Ureter (tissue), 1 donor: ENCODE measurements at places on chromosomes 7 and 10. TPM values are rescaled to one million over a fixed set of nuclear protein-coding genes. Genes with fewer than 3 reads are reported as not detected.

Gene CCDC136
- 12.5 TPM for total RNA-seq

GRCh38 chr10:82150123-82150900, 275.3 kb downstream of the NRG3 start:
- no peak for DNase-seq

DNA sequence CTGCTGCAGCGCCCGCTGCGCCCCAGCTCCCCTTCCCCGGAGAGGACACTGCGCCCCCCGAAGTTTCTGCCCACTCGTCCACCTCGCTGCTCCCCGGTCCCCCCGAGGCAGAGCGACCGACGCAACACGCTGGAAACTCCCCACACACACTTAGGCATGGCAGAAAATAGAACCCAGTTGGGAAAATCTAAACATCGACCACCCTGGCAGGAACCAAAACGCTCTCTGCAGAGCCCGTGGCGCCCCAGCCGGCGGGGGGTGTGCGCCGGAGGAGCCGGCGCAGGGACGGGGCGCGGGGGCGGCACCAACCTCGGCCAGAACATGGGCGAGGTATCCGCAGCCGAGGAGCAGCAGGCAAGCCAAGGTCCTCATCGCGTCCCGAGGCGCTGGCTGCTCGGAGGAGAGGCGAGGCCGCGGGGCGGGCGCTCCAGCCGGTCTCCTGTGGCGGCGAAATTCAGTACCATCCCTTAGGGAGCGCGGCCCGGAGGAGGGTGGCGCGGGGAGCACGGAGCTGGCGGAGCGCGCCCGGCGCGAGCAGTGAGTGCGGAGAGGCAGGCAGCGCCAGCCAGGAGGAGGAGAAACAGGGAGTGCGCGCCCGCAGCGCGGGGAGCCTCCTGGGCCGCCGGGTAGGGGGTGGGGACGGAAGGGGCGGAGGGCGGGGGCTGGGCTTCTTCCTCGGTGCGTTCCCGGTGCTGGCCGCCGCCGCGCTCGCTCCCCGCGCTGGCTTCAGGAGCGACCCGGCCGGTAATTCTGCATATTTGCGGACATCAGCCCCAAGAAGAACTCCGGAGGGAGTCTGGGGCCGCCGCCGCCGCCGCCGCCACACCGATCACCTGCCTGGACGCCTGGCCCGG, 789 bp downstream of the PDGFA start:
- peak; percentile 85 for DNase-seq

Gene MUC12
- total RNA-seq = 2.1 TPM

Gene ZNF117
- 30.2 TPM for total RNA-seq

DNA sequence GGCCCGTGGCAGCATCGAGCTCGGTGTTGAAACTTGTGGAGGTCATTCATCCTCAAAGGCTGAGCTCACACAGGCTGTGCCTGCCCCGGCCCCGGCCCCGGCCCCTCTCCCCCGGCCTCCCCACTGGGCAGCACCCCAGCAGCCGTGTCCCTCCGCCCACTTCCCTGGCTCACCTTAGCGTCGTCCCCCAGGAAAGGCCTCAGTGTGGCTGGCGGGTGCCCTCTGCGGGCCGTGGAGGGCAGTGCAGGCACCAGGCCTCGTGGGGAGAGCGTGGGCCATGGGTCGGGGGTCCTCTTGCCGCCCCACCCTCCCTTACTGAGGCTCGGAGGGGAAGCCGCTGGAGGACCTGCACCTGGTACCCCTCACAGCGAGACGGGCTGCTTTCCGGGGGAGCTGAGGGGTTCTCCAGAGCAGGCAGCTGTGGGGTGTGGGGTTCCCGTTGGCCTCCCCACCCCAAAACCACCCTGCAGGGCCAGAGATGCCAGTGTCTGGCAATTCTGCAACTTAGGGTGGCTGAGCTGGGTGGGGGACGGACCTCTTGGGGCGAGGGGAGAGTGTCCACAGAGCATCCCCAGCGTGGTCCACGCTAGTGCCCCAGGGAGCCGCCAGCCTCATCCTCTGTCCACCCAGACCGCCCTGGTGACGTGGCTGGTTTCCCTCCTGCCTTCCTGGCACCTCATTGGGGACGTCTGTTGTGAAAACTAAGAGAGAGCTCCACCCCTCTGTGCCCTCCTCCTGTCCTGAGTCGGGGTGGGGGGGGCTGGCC, 44.2 kb upstream of the DPYSL4 start:
- DNase-seq = no peak

Gene STK31
- 2.5 TPM for total RNA-seq

GRCh38 chr7:20651960-20652544, 36.6 kb downstream of the ABCB5 start:
- no peak for DNase-seq

- DNase-seq = no peak
These were observed 1165.4 kb downstream of the GATA3 start for GRCh38 chr10:9219860-9220259.

Gene GNGT1
- total RNA-seq = 0.70 TPM

GRCh38 chr10:34334908-34335307, 480.2 kb downstream of the PARD3 start:
- DNase-seq = no peak

Gene FZD1
- 20.7 TPM for total RNA-seq

DNA sequence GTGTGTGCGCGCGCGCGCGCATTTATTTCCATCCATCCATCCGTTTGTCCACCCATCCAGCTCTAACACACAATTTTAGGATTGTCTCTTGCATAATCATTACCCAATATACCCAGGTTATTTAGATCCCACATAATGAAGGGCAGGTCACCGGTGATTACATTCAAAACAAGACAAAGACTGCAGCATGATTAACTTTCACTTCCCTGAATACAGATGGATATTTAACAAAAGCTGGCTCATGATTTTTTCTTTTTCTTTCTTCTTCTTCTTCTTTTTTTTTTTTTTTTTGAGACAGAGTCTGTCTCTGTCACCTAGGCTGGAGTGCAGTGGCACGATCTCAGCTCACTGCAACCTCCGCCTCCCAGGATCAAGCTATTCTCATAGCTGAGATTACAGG, 86.2 kb downstream of the SH3PXD2A start:
- DNase-seq = no peak

DNA sequence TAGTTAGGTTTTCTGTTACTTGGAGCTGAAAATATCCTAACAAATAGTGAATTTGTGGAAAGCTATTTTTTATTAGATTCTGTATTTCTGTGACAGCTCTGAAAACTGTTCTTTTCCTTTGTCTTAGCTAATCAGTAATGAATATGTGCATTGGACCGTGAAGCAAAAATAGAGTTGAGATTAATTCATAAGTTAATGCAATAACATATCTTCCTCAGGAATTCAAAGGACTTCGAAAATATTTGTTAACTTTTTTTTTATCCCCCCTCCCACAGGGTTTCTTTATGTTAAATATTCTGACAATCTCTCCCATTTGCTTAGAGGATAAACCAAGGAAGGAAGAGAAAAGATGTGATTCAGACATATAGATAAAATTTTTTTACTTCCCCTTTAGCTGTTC, 101.4 kb downstream of the PODXL start:
- DNase-seq = no peak

DNA sequence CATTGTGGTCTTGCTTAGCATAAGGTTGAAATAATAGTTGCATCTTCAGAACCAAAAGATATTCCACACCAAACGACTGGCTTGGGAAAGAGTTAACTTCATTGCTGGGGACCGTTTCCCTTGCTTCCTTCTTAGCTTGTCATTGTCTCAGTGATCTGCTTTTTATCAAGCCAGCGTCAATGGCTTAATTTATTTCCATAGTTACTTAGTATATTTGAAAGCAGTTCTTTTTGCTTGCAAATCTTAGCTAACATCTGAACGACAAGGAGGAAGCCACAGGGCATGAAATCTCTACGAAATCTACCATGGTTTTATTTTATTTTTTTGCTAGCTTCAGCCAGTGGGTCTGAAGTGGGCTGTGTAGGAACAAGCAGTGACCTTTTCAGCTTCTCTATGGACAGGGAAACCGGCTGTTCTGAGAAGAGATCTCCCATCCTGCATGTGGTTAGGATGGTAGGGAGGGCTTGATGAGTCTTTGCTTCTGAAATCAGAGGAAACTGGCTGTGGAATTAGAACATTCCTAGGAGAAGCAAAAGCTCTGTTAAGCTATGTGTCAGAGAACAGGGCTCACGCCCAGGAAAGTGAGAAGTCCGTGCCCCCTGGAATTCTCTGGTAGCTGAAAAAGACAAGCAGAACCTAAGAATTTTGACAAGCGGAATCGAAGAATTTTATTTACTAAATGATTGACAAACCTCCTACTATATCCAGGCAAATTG, 8.0 kb downstream of the SLC18A2 start:
- no peak for DNase-seq

- DNase-seq = no peak
These were observed 3.6 kb upstream of the TMEM120A start for GRCh38 chr7:75998038-75998437.

- DNase-seq = no peak
These were observed 61.5 kb downstream of the KCND2 start for GRCh38 chr7:120334475-120334874.
